ENCODE measurements at places on chromosomes 5 and 9.

- peak; percentile 78 for DNase-seq
Measured at GRCh38 chr9:136400038-136400834, at the start of gene SNAPC4. SNAPC4 (minus strand) TSS chr9:136400170; CDS start chr9:136398428, 1,742 bp downstream.

- no peak for DNase-seq
Measured at GRCh38 chr9:77876091-77876490, 155.5 kb downstream of the GNAQ start.

DNA sequence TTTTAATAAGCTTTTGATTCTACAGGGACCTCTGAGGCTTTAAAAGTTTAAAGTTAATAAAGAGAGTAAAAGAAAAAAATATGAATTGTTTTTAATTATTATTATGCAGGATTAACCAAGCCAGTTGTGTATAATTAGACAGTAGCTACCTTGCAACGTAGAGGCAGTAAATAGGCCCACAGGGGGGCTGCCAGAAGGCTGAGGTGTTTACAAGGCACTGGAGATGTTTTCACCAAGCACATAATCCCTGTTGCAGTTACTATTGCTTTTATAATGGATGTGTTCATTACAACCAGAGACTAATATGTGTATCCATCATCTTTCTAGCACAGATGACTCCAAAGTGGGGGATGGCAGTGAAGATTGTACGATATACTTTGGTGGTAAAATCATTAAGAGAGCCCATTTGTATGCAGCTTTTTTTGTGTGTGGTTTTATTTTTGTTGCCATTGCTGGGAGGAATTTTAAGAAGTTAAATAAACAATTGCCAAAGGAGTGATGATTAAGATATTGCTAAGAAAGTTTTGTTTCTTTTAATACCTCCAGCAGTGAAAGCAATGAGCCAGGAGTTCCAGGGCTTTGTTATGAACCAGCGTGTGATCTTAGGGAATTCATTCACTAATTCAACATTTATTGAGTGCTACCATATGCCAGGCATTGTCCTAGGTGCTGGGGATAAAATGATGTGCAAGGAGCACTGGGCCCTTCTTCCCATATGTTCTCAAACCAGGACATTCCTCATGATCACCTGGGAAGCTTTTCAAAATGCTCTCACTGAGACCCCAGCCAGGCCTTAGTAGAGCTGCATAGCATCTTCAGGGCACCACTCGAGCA lies 138.7 kb upstream of the EFNA5 start:
- peak; percentile 60 for DNase-seq

GRCh38 chr5:7529880-7530279 lies 133.9 kb downstream of the ADCY2 start:
- DNase-seq = no peak

- no peak for DNase-seq
Measured at GRCh38 chr9:34311499-34312185, 17.4 kb downstream of the KIF24 start.

- DNase-seq = no peak
Measured at GRCh38 chr5:21802100-21802499, 1051.0 kb downstream of the CDH12 start.
